Suprapubic skin (tissue), 4 donors: ENCODE measurements at places on chromosomes 12 and 14. TPM values are rescaled to one million over a fixed set of nuclear protein-coding genes. Genes with fewer than 3 reads are reported as not detected.
A peak's percentile ranks its signal among the peaks of the same experiment; 100 is the strongest.

C14orf132 gene
- total RNA-seq: 21.9 TPM

DNA sequence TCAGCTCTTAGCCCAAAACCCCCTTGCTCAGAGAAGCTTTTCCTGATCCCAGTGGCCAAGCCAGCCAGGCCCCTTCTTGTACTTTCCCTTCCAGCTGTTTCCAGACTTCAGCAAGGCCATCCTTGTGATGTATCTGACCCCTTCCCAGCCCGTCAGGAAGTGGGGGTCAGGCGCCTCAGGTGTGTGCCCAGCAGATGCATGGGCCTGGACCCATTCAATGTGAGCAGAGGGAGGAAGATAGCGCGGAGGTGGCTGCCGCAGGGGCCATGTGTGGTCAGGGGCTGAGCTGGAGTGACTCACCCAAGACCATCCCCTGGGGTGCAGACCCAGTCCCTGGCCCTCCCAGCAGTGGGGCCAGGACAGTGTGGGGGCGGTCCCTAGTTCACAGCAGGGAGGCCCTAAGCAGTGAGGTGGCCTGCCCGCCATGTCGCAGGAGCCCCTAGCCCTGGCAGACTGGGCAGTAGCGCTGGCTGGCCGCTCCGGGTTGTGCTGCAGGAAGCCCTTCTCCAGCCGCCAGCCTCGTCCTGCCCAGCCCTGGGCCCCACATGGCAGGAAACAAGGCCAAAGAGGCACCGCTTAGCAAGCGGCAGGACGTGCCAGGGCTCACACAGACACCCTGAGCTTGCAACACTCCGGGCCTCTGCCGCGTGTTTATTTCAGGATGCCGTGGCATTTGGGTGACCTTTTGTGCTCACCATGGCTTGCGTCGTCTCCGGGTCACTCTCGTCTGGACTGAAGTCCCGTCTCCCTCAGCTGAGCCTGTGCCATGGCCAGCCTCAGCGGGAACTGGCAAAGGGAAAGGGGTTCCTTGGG is 12.0 kb downstream of the ADSS1 start:
- H3K4me3 ChIP-seq: no peak overlapping the region
- H3K27me3 ChIP-seq: no peaks in the 10 kb centered on the region
- H3K27ac ChIP-seq: peak overlapping the region; percentile 56
- H3K36me3 ChIP-seq: no peaks in the 10 kb centered on the region

- no peak overlapping the region for H3K27ac ChIP-seq
- H3K4me1 ChIP-seq: no peaks in the 10 kb centered on the region
- no peak for DNase-seq
- no peak overlapping the region for H3K4me3 ChIP-seq
Observed at GRCh38 chr14:69931960-69932359, 52.7 kb downstream of the SMOC1 start.

SYCP3 gene
- 0.24 TPM for total RNA-seq
